RPMI7951 (cell line): ENCODE measurements at places on chromosomes 1 and 21. TPM values are rescaled to one million over a fixed set of nuclear protein-coding genes. Genes with fewer than 3 reads are reported as not detected.

Gene OR2C3
- not detected in 2 replicates for total RNA-seq

DNA sequence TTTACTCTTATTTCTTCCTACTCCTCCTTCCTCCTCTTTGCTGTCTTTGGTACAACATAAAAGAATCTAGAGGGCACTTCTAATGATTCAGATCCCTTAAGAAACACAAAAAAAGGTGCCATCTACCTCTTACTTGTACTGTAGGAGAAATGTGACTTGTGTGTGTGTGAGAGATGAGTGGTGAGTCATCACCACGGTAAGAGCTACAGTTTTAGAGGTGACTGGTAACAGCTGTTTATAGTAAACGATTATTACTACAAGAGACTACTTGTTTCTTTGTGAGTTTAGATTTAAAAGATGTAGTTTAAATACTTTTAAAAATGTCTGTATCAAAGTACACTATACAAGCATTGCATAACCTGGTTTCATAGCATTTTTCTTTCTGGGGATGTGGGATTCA, 40.4 kb downstream of the SLC35D1 start:
- DNase-seq: peak; percentile 70

DNA sequence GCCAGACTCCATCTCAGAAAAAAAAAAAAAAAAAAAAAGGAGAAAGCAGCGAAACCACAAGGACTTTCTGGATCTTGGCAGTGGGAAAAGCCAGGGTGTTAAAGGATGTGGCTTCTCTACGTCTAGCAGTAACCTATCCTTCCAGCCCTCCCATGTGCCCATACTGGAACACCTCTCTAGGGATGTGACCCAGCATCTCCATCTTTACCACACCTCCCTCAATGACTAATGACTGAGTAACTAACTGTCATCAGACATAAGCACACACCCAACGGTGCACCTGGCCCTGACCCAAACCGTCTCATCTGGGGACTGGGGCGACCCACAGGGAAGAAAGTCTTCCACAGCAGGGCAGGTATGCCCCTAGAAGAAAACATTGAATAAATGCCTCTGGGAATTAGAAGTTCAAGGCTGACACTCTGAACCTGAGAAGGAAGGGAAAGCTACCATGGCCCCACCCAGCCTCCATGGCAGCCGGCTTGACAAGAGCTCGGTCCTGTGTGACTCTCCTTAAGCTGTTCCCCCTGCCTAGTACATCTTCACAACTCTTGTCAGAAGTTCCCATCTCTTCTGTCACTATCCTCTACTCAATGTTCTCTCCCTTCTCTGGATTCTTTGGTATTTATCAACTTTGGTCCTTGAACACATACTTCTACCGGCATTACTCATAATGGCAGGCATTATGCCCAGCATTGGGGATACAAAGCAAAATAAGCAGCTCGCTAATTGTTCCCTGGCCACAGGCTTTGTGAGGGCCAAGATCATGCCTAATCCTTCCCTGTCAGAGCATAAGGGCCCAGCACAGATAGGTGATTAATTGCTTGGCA, 14.8 kb upstream of the PAQR6 start:
- peak; percentile 90 for DNase-seq

GRCh38 chr1:26785611-26786436, 1.9 kb upstream of the PIGV start:
- DNase-seq: peak; percentile 10

Gene ALDH4A1
- total RNA-seq: 13.1 and 13.4 TPM in 2 replicates

- no peak for DNase-seq
These were observed 19.6 kb downstream of the GPR88 start for GRCh38 chr1:100557606-100557953.

Gene VANGL2
- 0.10 and 0.12 TPM in 2 replicates for total RNA-seq

GRCh38 chr1:234607109-234608024, 2.6 kb downstream of the IRF2BP2 start:
- DNase-seq: peak; percentile 67

GRCh38 chr1:64246294-64246917, 43.0 kb downstream of the UBE2U start:
- peak; percentile 52 for DNase-seq

Gene OPRD1
- total RNA-seq: 0.96 and 1.5 TPM in 2 replicates

Gene GBP4
- total RNA-seq: 0.60 and 0.78 TPM in 2 replicates

- peak; percentile 72 for DNase-seq
These were observed 450 bp upstream of the POU3F1 start for GRCh38 chr1:38046884-38047602.

Gene OR2T1
- total RNA-seq: not detected in 2 replicates

Gene TMEM9
- total RNA-seq: 101 and 107 TPM in 2 replicates

GRCh38 chr1:23273450-23274133, 56.3 kb upstream of the HTR1D start:
- DNase-seq: peak; percentile 91

- DNase-seq: no peak
These were observed 10.3 kb upstream of the PHC2 start for GRCh38 chr1:33441088-33441745.

GRCh38 chr1:19009882-19010321, 53.4 kb upstream of the IFFO2 start:
- DNase-seq: peak; percentile 97

GRCh38 chr1:7703321-7704213, 67.5 kb upstream of the VAMP3 start:
- no peak for DNase-seq

DNA sequence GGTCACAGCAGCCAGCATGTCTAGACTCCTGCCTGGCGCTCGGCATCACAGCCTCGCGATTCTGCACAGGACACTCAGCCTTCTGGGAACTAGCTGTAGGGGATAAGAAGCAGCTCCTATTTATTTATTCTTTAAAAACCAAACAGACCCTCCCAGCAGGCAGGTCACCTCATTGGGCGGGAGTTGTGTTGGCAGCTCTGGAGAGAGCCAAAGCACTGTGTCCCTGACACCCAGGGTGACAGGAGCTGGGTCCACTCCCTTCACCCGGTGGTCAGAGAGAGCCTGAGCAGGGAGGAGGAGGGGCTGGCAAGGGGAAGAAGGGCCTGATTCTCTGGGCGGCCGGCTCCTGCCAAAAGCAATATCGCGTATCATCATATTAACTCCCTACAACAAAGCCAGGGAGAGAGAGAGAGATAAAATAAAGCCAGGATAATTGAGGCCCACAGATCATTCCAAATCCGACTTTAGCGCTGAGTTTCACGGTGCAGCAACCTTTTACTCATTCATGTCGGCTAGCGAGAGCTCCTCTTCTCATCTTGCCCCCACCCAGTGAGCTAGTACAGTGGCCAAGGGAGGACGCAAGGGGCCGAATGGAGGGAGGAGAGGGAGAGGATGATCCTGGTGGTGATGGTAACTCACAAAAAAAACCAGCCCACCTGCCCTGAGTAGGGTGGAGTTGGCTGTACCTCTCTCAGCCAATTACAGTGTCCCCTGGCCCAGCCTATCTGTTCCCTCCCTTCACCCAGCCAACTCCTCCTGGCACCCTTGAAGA, 79.8 kb upstream of the IFFO2 start:
- no peak for DNase-seq

- no peak for DNase-seq
These were observed 36.2 kb upstream of the FHAD1 start for GRCh38 chr1:15210651-15211375.

- no peak for DNase-seq
These were observed 279.3 kb upstream of the VAMP3 start for GRCh38 chr1:7491818-7492173.

GRCh38 chr1:66502086-66502485, 31.9 kb upstream of the SGIP1 start:
- no peak for DNase-seq

DNA sequence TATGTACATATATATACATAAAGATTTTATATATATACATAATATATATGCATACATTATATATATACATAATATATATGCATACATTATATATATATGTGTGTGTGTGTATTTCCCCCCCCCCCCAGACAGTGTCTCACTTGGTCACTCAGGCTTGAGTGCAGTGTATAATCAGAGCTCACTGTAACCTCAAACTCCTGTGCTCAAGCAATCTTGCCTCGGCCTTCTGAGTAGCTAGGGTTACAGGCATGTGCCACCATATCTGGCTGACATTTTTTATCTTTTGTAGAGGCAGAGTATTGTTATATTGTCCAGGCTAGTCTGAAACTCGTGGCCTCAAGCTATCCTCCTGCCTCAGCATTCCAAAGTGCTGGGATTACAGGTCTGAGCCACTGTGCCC, 9.0 kb upstream of the FUBP1 start:
- DNase-seq: no peak

- DNase-seq: no peak
These were observed 133.0 kb upstream of the HMCN1 start for GRCh38 chr1:185601189-185601588.

Gene NBPF4
- 0.60 and 0.88 TPM in 2 replicates for total RNA-seq

DNA sequence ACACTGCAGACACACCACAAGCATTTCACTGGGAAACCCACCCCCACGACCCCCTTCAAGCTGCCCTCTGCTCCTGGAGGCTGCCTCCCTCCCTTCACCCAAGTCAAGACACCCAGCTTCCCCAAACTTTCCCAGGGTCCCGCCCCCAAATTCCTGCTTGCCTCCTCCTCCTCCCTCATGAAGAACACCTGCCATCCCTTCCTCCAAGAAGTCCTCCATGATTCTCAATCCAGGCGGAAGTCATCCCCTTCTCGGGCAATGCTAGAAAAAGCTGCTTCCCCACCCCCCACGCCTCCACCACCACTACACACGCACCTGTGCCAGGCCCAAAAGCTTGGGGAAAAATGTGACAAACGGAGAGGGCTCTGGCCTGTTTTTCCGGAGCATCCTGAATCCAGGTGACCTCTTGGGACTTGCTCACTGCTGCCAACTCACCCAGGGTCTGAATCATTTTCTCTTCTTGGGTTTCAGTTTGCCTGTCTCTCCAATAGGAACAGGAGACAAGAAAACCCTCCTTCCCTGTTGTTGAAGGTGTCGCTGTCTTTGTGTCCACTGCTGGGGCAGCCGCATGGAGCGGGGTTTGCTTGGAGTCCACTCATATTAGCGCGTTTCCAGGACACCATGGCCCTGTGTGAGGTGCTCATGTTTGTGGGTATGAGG, 101.0 kb upstream of the CASZ1 start:
- DNase-seq: no peak

GRCh38 chr1:191831572-191831971, 326.7 kb upstream of the RGS18 start:
- DNase-seq: no peak

- peak; percentile 11 for DNase-seq
These were observed 128.9 kb upstream of the NR5A2 start for GRCh38 chr1:199898654-199899053.

- DNase-seq: no peak
These were observed 223.4 kb upstream of the FMN2 start for GRCh38 chr1:239868058-239868832.

- DNase-seq: peak; percentile 31
These were observed 130.0 kb upstream of the BACE2 start for GRCh38 chr21:41037936-41038335.

- no peak for DNase-seq
These were observed 14.3 kb downstream of the SLC27A3 start for GRCh38 chr1:153789478-153790034.

Gene PIGV
- 18.5 and 24.4 TPM in 2 replicates for total RNA-seq

GRCh38 chr21:42694751-42695696, 41.6 kb downstream of the PDE9A start:
- DNase-seq: no peak

GRCh38 chr1:51170342-51170741, 65.7 kb upstream of the RNF11 start:
- no peak for DNase-seq

DNA sequence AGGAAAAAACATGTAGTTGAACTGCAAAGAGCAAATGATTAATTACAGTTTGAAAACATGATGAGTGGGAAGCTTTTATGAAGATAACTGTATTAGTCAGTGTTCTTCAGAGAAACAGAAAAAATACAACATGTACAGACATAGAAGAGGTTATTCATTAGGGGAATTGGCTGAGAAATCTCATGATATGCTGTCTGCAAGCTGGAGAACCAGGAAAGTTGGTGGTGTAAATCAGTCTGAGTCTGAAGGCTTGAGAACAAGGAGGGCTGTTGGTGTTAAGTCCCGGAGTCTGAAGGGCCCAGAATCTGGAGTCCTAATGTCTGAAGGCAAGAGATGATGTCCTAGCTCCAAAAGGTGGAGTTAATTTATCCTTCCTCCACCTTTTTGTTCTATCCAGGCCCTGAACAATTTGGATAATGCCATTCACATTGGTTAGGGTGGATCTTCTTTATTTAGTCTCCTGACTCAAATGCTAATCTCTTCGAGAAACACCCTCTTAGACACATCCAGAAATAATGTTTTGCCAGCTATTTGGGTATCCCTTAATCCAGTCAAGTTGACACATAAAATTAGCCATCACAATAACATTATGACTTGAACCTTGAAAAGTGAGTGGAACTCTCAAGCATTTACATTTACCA, 672.9 kb upstream of the PTBP2 start:
- no peak for DNase-seq

Gene KRTAP21-2
- not detected in 2 replicates for total RNA-seq

DNA sequence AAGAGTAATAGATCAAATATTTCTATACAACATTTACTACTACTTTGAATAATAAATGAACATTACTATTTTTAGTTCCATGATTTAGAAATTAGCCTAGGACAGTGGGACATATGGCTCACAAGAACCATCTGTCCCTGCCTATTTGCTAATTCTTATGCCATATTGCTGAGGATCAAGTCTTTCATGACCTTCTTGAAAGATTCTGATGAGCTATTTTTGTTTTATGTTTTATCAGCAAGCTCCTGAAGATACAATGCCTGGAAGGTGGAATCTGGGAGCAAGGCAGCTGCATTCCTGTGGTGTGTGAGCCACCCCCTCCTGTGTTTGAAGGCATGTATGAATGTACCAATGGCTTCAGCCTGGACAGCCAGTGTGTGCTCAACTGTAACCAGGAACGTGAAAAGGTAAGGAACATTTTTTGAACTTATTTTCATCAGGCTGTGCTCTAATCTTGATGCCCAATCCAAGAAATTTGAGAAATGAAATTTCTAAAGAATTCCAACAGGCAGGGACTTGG, 326.7 kb downstream of the PAPPA2 start:
- DNase-seq: peak; percentile 45

DNA sequence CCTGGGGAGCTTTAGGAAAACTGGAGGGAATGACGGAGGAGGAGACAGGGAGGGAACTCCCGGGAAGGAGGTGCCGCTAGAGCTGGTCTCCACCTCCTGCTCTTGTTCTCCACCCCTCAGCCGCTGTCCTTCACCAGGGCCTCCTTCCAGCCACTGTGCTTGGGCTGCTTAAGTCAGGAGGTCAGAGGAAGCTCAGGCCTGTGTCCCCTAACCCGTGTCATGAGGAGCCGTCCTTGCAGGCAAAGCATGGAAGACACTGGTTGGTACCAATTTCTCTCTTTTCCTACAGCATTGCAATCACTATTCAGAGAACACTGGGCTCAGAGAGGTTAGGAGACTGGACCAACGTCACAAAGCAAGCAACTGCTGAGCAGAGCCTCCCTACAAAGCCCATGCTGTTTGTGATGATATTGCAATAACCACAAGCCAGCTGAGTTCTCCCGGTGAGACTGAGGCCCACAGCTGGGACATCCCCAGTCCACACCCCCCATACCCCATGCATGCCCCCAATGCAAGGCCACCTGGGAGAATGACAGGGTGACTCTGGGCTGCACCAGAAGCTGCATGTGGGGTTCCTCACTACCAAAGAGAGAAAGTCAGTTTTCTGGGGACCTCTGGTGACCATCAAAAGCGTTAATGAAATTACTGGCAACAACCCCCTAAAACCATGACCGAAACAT, 427.5 kb downstream of the NPHP4 start:
- DNase-seq: no peak

Gene TDRD10
- total RNA-seq: not detected in 2 replicates

Gene HSD3B2
- 0.12 TPM in 1 of 2 replicates, not detected in the other for total RNA-seq

Gene PLXNA2
- total RNA-seq: 7.0 and 9.4 TPM in 2 replicates
